NK-92 treated with Interleukin-12 subunit alpha and Interleukin-12 subunit beta, amount 100 ng/mL, for 24 hours (cell line): ENCODE measurements at places on chromosomes 4 and X.

DNA sequence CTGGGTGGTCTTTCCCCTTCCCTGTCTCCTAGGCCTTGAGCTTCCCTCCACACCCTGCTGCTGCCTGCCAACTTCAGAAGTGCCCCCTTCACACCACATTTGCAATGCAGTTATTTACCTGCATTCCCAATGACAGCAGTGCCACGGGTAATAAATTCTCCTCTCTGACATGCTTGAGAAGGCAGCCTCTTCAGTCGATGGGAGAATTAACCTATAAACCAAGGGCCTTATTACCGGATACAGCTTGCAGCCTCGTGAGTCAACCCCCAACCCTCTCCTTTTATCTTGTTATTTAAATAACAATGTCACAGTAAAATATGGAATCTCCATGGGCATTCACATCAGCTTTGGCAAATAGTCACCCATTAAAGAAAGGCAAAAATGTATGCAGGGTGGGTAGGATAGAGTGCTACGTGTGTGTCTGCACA lies 34.7 kb upstream of the LGI2 start:
- DNase-seq, result no peak

DNA sequence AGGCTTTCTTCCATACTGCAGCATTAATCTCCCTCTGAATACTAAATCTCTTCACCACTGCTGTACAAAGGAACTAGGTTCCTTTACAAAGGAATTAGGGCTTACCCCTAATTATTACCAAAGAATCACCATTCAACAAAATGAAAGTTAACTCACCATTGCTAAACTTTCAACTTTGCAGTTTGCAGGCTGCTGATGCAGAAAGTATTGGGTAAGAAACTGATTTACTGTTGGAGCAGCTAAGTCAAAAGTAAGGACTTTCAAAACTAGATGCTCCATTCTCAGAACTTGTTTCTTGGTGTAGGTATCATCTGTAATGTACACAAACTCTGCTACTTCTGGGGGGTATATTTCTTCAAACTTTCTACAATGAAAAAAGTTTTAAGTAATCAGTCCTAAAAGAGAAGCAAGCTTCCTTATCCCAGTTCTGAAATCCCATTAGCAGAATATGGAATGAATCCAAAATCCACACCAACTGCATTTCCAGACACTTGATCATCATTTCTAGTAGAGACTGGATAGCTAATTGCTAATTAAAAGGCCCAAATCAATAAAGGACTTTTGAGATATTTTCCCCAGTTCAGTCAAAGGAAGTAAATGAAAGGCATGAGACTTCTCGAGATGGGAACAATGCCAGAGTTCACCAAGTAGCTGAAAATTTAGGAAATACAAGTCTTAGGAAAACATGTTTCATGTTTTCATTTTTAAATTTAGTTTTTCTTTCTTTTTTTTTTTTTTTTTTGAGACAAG lies 4.3 kb downstream of the CCNA2 start:
- no peak for DNase-seq

GRCh38 chrX:124289443-124289842 lies 43.0 kb upstream of the TEX13D start:
- DNase-seq, result no peak

- no peak for DNase-seq
These were observed 76.7 kb upstream of the ARHGAP24 start for GRCh38 chr4:85398276-85398675.

DNA sequence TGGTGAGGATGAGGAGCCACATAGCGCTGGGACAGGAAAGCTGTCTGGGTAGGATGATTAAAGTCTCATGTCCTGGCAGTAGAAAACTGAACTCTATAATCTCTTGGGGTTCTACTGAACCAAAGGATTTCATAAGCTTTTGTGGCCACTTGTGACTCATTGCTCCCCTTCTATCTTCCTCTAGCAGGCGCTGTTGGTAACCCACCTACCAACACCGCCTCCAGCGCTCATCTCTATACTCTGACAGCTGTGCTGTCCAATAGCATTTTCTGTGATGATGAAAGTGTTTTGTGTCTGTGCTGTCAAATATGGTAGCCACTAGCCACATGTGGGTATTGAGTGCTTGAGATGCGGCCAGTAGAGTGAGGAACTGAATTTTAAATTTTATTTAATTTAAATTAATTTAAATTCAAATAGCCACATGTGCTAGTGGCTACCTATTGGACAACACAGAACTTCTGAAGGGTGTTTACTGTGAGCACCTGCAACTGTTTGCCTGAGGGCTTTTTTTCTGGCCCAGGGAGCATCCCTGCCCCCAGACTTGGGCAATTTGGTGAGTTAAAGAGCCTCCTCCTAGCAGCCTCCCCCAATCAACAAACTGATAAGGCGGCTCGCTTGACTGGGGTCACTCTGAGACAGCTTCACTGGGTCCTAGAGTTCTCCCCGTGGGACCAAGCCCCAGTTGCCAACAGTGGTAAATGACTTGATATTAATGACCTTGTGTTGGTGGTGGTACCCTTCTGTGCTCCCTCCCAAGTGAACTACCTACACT lies 169.2 kb upstream of the ATP6AP2 start:
- DNase-seq, result no peak

DNA sequence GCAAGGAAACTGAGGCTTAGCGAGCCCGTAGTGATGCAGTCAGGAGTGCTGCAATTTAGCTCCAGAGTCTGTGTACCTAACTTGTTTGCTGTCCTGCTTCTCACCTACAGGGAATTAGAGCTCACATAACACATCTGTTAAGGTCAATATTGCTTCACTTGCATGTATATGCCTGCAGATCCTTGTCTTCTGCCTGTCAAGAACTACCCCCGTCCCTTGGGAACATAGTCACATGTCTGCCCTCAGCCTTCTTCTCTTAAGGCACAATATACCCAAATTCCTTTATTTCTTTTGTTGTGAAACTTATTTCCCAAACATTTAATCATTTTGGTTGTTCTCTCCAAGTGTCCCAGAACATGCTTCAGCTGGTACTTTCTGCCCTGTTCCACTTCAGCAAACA lies 103.3 kb upstream of the LEF1 start:
- no peak for DNase-seq

DNA sequence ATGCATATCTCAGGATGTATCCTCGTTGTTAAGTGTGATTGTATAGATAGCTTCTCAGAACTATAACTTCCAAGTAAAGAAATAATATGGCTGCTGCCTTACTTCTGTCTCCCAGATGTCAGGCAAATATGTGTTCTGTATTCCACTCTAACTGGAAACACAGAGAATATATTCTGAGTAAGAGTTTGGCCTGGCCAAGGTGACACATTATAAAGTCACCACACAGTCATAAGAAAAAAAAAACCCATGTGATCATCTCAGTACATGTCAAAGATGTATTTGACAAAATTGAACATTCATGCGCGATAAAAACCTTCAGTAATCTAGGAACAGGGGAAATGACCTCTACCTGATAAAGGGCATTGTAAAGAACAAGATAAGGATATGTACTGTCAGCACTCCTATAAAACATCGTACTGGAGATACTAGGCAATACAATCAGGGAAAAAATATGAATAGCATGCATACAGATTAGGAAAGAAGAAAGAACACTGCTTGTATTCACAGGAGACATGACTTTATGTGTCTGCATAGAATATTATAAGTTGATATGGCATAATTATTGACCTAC lies 207.1 kb downstream of the ZNF330 start:
- DNase-seq, result no peak

- DNase-seq, result no peak
These were observed 77.6 kb downstream of the NWD2 start for GRCh38 chr4:37322122-37322521.

- no peak for DNase-seq
These were observed 483.7 kb upstream of the INTU start for GRCh38 chr4:127149086-127149485.
